ENCODE measurements at places on chromosomes 6 and 20.

DNA sequence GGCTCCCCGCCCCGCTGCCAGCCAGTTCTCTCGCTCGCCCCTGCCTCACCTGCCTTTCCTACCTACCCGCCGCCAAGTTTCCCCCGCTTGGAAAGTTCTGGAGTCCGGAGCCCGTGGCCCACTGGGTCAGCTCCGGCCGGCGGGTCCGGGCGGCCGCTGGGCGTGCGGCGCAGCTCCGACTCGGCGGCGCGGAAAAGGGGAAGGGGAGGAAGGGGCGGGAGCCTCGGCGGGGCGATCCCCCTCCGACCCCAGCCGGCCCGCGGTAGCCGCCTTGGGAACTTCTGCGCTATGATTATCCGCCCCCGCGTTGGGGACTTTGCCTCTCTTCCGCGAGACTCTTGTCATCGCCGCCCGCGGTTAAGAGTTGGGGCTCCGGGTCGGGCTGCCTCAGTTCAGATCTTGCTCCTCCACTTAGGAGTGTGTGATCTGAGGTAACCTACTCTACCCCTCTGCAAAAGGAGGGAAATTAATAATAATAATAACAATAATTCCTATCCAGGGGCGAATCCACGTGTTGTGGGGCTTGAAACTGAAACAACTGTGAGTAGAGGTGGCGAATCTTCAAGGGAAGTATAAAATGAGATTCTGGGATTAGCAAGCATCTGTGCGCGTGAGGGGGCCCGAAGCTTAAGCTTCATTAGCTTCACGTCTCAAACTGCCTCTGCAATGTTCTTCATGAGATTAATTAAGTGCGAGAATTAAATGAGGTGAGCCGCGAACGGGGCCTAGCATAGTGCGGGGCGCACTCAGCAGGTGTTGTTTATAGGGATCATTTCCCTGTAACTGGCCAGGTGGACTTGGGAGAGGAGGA, 30.8 kb downstream of the SF3B5 start:
- DNase-seq = peak; percentile 17

- no peak for DNase-seq
Observed at GRCh38 chr20:11686195-11686594, 231.5 kb upstream of the BTBD3 start.

GRCh38 chr20:38844963-38845362, 39.5 kb downstream of the PPP1R16B start:
- DNase-seq = no peak

DNA sequence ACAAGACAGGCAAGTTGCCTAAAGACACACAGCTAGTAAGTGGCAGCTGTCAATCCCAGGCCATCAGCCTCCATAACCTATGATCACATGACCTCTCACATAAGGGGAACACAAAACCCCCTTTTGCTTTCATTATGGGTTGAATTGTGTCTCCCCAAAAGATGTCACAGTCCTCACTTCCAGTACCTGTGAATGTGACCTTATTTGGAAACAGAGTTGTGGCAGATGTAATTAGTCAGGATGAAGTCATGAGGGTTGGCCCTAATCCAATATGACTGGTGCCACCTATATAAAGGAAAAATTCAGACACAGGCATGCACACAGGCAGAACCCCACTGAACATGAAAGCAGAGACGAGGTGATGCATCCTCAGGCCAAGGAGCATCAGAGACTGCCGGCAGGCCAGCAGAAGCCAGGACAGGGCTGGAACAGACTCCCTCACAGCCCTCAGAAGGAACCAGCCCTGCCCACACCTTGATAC, 33.6 kb downstream of the GFOD1 start:
- no peak for DNase-seq
